Osteoblast (primary cell): ENCODE measurements at places on chromosomes 3 and 15. TPM values are rescaled to one million over a fixed set of nuclear protein-coding genes. Genes with fewer than 3 reads are reported as not detected.

The U2SURP gene
- total RNA-seq = 85.0 and 85.5 TPM in 2 replicates

The GPR171 gene
- not detected in 2 replicates for total RNA-seq

The CA12 gene
- total RNA-seq = 107 and 114 TPM in 2 replicates

The IL17RD gene
- total RNA-seq = 2.2 and 3.5 TPM in 2 replicates

The CHRM5 gene
- under 0.01 TPM in 2 replicates for total RNA-seq

The SYNM gene
- total RNA-seq = 4.0 and 4.4 TPM in 2 replicates

The CCR3 gene
- total RNA-seq = not detected in 2 replicates

The SLC22A14 gene
- 0.29 and 0.36 TPM in 2 replicates for total RNA-seq

GRCh38 chr15:66188464-66188863 is 65.1 kb downstream of the MEGF11 start:
- no peak overlapping the region for H3K4me3 ChIP-seq
- no peaks in the 10 kb centered on the region for H3K36me3 ChIP-seq
- peak; percentile 39 for DNase-seq
- no peaks in the 10 kb centered on the region for H3K4me1 ChIP-seq

DNA sequence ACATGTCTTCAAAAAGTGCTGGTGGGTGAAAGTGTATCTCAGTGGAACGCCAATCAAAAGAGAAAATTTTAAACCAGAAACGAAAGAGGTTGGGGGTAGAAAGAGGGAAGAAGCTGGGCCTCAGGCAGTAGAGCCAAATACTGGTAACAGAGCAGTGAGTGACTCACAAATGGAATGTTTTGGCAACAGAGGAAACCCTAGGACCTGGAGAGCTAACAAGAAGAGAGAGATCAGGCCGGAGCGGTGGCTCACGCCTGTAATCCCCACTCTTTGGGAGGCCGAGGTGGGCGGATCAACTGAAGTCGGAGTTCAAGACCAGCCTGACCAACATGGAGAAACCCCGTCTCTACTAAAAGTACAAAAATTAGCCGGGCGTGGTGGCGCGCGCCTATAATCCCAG is 450.8 kb upstream of the NAALADL2 start:
- no peak overlapping the region for H3K27ac ChIP-seq
- no peaks in the 10 kb centered on the region for H3K36me3 ChIP-seq
- no peaks in the 10 kb centered on the region for H3K4me1 ChIP-seq
- H3K27me3 ChIP-seq = no peaks in the 10 kb centered on the region
- DNase-seq = peak; percentile 85

DNA sequence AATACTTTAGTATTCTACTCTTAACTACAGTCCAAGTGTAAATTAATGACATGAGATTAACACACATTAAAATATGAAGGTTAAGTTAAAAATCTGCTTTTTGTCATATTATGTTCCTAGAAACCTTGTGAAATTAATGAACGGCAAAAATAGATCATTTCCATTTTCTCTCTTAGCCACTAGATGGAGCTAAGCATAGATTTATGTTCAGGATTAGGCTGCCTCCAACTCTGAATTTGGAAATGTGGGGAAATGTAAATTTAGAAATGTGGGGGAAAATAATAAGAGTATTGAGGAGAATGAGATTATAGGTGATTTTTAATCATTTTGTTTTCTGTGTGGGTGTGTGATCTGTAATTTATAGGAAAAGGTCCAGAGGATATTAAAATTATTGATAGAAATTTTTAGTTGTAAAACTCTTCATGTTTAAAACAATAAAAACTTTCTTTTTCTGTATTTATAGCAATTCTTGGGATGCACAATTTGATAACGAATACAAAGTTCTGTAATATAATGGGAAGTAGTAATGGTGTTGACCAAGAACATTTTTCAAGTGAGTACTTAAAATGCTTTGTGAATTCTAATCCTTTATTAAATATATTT is 59.2 kb downstream of the TMOD3 start:
- H3K4me3 ChIP-seq = no peak overlapping the region
- H3K4me1 ChIP-seq = peaks cover 16% of the 10 kb centered on the region
- H3K36me3 ChIP-seq = peaks cover 11% of the 10 kb centered on the region
- DNase-seq = no peak
- no peak overlapping the region for H3K27ac ChIP-seq

DNA sequence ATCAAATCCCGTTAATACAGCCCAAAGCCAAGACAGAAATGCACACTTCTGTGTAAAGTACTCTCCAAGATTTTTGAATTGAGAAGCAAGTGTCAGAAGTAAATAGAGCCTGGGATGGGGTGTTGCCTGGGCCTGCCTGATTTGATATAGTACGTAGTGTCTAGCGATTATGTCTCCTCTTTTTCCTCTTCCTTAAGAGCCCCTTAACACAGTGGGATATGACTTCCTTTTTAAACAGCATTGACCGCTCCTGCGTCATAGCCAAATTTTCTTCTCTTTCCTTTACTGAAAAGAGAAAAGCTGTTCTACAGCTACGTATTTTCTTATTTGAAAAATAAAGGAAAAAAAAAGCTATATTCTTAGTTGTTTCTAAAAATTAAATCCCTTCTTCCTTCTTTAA is 97.7 kb downstream of the PLCL2 start:
- H3K27me3 ChIP-seq = no peaks in the 10 kb centered on the region
- H3K27ac ChIP-seq = no peak overlapping the region
- DNase-seq = no peak
- peaks cover 11% of the 10 kb centered on the region for H3K4me1 ChIP-seq
- no peak overlapping the region for H3K4me3 ChIP-seq
- H3K36me3 ChIP-seq = no peaks in the 10 kb centered on the region

DNA sequence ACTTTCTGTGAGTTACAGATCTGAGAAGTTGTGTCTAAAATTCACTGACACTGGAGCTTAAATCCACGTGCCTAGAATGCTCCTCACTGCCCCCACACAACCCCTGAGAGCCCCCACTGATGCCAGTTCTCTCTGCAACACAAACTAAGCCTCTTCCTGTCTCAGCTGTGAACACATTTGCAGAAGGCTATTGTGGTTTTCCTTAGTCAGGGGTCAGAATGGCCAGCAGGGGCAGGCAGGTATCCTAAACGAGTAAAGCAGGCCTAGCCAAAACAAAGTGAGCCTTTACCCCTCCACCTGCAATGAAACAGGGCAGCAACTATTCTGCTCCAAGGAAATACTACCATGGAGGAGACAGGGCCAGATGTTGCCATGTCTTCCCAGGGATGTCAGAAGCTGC is 78.6 kb downstream of the FHIT start:
- no peak for DNase-seq
- H3K27me3 ChIP-seq = no peaks in the 10 kb centered on the region
- H3K36me3 ChIP-seq = no peaks in the 10 kb centered on the region
- no peak overlapping the region for H3K27ac ChIP-seq
- no peak overlapping the region for H3K4me3 ChIP-seq

GRCh38 chr3:169676925-169677537 is 13.5 kb upstream of the MECOM start:
- no peak overlapping the region for H3K4me3 ChIP-seq
- H3K4me1 ChIP-seq = no peaks in the 10 kb centered on the region
- peaks cover 2% of the 10 kb centered on the region for H3K27me3 ChIP-seq
- no peak overlapping the region for H3K27ac ChIP-seq
- H3K36me3 ChIP-seq = no peaks in the 10 kb centered on the region

DNA sequence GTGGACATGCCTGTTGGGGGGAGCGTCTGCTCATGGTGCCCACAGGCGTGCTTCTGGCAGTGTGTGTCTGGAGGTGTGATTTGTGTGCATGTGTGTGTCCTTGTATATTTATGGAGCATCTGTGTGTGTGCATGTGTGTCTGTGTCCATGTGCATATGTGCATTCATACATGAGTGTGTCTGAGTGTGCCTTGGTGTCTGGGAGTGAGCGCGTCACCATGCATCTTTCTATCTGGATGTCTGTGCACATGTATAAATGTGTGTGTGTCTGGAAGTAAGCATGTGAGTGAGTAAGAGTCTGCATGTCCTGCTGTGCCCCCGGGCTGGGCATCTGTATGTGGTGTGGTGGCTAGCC is 58.1 kb upstream of the PRR23E start:
- H3K27ac ChIP-seq = no peak overlapping the region
- H3K36me3 ChIP-seq = no peaks in the 10 kb centered on the region
- H3K4me3 ChIP-seq = peak overlapping the region; percentile 22
- DNase-seq = no peak

DNA sequence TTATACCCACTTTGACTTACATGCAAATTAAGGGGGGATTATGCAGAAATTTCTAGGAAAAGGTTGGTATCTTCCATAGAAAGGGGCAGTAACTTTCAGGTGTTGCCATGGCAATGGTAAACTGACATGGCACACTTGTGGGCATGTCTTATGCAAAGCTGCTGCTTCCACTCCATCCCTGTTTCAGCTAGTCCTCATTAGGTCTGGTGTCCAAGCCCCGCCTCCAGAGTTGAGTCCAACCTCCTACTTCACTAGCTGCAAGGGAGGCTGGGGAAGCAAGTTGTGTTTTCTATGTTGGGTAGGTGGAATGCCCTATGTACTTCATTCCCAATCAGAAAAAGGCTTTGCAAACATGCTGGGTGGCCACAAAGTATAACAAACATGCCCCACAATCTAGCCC is 14.7 kb upstream of the KLHL40 start:
- H3K4me1 ChIP-seq = no peaks in the 10 kb centered on the region
- H3K27ac ChIP-seq = no peak overlapping the region
- no peaks in the 10 kb centered on the region for H3K36me3 ChIP-seq
- H3K4me3 ChIP-seq = no peak overlapping the region
- H3K27me3 ChIP-seq = no peaks in the 10 kb centered on the region
- peak; percentile 53 for DNase-seq
